ENCODE measurements at places on chromosomes 6 and 20. TPM values are rescaled to one million over a fixed set of nuclear protein-coding genes. Genes with fewer than 3 reads are reported as not detected.

- ATAC-seq = no peak
Observed at GRCh38 chr20:53190225-53190624, 218.1 kb downstream of the TSHZ2 start.

DNA sequence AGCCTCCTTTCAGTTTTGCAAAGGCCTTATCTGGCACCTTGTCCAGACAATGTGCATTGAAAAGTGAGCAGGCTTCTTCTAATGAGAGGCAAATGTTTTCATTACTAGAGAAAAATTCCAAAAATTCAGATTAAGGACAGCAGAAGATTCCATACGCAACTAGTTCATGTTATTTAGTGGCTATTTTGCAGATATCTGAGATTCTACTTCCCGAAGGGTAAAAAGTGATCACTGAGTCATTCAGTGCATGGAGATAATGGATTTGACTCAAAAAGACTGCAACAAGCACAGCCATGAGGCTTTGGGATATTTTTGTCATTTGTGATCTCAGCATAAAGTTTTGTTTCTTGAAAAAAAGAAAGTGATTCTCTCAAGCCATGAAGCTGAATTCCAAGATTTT is 29.9 kb downstream of the METTL24 start:
- no peak for ATAC-seq

GRCh38 chr20:5433352-5433751 is 116.6 kb upstream of the PROKR2 start:
- ATAC-seq = no peak

The ADRM1 gene
- total RNA-seq = 67.3 TPM

DNA sequence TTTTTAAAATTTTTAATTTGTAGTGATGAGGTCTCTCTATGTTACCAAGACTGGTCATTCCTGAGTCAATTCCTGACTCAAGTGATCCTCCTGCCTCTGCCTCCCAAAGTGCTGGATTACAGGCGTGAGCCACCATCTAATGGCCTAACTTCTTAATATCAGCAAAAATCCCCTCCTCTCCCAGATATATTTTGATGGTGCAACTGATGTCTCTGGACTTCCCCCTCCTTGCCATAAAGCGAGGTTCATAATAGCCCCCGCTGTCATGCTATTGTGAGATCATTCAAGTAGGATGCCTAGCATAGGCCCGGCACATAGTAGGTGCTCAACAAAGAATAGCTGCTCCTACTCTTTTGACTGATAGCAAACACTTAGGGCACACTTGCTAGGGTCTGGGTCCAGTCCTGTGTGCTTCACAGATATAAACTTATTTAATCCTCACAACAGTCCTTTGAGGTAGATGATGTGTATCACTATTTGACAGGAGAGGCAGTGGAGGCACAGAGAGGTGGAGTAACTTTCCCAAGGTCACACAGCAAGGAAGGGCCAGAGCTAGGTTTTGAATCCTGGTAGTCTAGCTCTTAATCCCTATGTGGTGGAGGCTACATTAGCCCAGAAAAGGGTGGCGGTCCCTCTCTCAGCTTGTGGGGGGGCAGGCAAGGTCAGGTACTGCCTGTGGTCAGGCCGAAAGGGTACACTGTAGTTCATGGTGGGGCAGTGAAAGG is 14.6 kb downstream of the SRC start:
- ATAC-seq = no peak

DNA sequence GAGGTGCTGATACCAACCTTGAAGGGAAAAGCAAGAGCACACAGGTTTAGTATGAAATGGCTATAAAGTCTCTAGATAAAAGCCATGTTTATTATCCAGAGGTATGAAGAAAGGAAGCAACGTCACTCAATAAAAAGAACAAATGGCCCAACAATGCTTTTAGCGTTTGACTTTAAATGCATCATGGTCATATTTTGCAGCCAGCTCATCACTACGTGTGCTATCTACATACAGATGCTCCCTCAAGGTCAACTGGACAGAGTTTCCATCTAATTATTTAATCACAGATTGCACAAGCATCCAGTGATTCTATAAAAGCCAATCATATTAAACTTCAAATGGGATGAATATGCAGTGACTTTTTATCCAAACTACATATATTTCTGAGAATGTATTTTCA is 127.6 kb upstream of the SYNDIG1 start:
- ATAC-seq = no peak

Data from activated T-helper 17 cell treated with anti-CD3 and anti-CD28 coated beads, Interleukin-2, amount 50 U/mL, for 72 hours (primary cell).